IPS DF 6.9 (cell line): ENCODE measurements at places on chromosomes 11 and 22.

DNA sequence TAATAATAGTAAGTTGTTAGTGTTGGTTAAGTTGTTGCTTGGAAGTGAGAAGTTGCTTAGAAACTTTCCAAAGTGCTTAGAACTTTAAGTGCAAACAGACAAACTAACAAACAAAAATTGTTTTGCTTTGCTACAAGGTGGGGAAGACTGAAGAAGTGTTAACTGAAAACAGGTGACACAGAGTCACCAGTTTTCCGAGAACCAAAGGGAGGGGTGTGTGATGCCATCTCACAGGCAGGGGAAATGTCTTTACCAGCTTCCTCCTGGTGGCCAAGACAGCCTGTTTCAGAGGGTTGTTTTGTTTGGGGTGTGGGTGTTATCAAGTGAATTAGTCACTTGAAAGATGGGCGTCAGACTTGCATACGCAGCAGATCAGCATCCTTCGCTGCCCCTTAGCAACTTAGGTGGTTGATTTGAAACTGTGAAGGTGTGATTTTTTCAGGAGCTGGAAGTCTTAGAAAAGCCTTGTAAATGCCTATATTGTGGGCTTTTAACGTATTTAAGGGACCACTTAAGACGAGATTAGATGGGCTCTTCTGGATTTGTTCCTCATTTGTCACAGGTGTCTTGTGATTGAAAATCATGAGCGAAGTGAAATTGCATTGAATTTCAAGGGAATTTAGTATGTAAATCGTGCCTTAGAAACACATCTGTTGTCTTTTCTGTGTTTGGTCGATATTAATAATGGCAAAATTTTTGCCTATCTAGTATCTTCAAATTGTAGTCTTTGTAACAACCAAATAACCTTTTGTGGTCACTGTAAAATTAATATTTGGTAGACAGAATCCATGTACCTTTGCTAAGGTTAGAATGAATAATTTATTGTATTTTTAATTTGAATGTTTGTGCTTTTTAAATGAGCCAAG, 2.7 kb downstream of the NEAT1 start:
- no peak for DNase-seq

DNA sequence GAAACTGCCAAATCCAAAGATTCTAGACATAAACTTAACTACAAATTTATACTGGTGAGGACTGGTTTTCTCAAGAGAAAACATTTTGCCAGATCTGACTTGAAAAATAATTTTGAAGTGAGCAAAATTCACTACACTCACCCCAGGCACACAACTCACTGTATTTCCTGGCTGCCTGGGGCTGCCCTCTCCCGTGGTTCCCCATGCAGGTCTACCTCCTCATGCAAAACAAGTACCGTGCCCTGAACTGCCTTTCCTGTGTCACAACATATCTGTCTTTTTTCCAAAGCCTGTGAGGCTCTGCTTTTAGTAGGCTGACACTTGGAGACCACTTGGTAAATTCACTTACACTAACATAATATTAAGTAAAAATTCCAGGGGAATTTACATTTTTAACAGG, 76.4 kb downstream of the LIF start:
- no peak for DNase-seq

DNA sequence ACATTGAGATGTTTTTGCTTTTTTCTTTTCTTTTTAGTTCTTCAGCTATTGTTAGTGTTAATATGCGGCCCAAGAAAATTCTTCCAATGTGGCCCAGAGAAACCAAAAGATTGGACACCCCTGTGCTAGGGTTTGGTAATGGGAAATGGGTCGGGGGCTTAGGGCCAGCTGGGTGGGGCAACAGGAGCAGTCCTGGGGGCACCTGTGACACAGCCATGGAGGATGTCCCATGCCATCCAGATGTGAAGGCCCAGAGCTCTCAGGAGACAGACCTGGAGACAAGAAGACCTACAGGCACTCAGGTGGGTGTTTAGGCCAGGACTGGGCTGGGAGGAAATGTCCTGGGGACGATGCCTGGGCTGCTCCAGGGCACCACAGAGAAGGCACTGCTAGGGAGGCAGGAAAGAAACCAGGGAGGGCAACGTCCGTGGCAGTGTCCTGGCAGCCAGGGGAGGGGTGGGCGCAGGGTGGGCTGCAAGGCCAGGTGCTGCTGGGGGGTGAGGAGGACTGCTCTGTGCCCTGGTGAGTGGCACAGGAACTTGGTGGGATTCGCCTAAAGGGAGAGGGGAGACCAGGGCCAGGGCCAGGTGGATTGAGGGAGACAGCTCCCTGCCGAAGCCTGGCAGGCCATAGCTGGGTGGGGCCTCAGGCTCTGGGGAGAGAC, 21.4 kb downstream of the RELT start:
- DNase-seq: no peak

- DNase-seq: no peak
Observed at GRCh38 chr11:110432713-110433392, 3.1 kb downstream of the FDX1 start.

GRCh38 chr22:43297270-43298061, 45.7 kb downstream of the SCUBE1 start:
- DNase-seq: no peak

GRCh38 chr11:90491466-90491865, 268.6 kb upstream of the CHORDC1 start:
- no peak for DNase-seq

DNA sequence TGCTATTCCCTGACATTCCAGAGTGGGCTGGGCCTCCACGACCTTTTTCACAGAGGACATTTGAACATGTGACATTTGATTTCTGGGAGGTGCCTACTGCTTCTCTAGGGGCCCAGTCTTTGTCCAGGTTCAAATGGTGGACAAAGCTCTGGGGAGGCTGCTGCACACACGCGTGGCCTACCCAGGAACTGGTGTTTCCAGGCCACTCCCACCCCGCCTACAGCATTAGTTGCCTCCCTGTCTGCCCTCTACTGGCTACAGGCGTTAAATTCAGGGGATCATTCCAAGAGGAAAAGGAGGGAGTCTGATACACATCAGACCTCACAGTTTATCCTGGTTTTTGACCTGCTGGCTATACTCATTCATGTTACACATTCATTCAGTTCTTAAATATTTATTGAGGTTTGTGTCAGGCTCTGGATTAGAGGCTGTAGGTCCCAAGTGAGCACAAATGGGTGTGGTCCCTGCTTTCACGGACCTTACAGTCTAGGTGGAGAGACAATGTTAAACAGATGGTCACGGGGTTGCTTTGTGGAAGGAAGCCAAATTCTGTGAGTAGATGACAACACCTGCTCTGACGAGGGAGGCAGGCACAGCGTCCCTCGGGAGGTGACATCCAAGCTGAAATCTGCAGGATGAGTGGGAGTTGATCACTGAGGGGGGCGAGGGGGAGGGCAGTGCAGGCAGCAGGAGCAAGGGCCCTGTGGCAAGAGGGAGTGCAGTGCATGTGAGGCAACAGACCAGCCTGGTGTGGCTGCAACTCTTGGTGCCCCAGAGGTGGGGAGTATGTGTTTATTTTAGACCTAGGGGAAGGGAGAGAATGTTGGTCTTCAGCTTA, 11.8 kb downstream of the TUB start:
- no peak for DNase-seq

DNA sequence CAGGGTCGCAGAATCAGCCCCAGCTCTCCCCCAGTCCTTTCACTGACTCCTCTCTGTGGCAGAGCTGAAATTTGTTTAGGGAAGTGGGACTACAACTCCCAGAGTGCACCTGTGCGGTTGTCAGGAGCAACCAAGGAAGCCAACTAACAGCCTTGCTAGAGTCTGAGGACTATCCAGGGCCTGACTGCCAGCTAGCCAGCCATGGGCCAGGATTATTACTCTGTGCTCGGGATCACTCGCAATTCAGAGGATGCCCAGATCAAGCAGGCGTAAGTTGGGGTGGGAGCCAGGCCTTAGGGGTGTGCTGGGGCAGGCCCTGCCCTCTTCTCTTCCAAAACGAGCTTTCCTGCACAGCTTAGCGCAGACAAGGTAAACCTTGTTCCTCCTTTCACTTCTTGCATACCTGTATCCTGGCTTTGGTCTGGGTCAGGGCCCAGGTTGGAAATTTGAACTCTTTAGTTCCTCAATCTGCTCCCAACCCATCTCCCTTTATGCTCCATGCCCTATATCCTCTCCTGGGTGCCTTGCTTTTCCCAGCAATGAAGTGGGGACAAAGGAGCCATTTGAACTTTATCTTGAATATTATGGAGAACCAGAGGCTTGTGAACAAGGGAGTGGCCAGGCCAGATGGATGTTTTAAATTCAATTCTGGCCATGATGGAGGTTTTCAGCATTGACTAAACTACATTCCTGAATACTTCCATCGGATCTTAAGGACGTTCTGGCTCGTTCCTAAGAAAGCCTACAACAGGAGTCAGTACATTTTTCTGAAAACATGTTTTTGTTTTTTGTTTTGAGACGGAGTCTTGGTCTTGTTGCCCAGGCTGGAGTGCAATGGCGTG, at the start of gene DNAJB13:
Gene DNAJB13 (plus strand): TSS at position 158 of the 842 bp plus-strand sequence. CDS start 44 bp downstream, at position 202.
- DNase-seq: peak; percentile 50

GRCh38 chr22:16819249-16819648, 6.0 kb downstream of the XKR3 start:
- DNase-seq: no peak

DNA sequence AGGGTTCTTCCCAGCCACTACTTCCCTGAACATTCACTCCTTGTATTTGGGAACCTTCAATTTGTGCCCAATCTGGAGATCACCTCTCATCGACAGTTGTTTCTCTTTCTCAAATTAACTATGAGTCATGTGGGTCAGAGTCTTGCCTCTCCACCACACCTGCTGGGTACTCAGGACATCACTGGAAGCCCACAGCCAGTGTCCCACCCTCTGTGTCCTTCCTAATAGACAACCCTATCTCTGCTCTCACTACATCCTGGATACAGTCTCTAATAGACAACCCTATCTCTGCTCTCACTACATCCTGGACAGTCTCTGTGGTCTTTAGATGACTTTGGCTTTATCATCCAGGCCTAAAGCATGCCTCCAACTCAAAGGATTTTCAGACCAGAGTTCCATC, 70.1 kb downstream of the ARL14EP start:
- no peak for DNase-seq

GRCh38 chr11:128786507-128786906, 80.6 kb downstream of the KCNJ1 start:
- DNase-seq: no peak

GRCh38 chr11:24896118-24896835, 399.4 kb downstream of the LUZP2 start:
- DNase-seq: no peak

DNA sequence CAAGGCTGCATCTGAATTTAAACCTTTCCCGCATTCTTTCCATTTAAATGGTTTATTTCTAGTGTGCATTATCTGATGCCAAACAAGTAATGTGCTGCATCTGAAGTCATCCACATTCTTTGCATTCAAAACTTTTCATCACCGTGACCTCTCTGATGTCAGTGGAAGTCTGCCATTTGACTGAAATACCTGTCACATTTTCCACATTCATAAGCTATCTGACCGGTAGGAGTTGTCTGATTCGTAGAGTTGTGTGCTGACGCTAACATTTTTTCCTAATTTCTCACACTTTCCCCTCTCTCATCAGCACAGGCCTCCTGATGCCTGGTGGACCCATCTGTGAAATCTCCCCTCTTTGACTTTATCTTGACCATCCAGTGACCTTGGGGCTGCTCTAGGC, 79.9 kb upstream of the BARX2 start:
- no peak for DNase-seq

GRCh38 chr11:65821107-65821506, 12.7 kb upstream of the SNX32 start:
- DNase-seq: no peak

DNA sequence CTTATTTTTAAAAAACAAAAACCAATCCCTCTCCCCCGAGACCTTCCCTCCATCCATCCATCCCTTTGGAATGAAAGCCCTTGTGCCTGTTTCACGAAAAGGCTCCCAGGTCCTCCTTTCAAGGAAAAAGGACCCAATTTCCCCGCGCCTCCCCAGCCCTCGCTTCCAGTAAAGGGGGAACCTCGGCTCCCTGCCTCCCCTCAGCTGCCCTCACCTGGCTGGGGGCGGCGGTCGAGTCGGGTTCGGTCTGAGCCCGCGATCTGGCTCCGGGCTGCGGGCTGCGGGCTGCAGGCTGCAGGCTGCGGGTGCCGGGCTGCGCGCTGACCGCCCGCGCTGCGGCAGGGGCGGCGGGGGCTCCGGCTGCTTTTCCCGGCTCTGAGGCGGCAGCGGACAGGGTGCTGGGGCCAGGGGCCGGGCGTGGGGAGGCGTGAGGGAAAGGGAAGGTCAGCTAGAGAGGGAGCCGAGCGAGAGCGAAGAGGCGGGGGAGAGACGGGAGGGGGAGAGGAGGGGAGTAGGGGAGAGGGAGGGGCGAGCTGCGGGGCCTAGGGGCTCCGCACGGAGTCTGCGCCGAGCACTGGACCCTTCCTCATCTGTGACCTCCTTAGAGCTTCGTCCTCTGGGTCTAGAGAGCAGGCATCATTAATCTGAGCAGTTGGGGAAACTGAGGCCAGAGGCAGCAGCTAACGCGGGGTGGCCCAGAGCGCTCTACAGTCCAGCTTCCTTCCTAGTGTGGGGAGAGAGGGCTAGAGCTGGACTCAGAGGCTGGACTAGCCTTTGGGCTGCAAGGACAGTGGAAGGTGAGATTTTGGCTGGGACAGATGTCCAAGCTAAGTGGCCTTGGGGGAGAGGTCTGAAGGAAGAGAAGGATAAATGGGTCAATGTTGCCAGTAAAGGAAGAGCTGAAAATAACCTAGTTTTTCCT, at the start of gene C1QTNF4:
Gene C1QTNF4 (minus strand): TSS at position 478 of the 922 bp plus-strand sequence. CDS start 3,601 bp downstream, outside the sequence.
- DNase-seq: no peak

DNA sequence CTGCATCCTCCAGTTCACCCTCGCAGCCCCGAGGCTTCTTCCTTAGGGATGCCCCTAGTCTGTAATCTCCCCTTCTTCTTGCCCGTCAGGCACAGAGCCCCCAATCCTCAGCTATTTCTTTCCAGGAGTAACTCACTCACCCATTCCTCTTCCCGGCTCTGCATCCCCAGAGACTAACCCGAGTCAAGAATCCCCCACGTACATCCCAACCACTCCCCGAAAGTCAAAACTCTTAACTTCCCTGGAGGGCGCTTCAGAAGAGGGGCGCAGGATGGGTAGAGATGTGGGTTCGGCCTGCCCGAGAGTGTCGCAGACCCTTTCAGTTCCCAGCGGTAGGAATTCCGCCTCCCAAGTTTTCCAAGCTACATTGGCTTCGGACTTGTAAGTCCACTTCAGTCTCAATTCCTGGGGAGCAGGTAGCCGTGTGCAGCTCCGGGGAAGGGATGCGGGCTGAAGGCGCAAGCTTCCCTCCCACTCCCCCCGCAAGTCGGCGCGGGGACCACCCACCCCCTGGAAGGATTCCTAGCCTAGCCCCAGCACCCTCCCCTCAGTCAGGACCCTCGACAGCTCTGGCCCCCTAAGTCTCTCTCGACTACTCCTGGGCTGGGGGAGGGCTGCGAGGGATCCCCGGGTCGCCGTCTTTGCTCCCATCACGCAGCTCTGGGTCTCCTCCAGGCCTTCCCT, 871 bp downstream of the BDNF start:
- no peak for DNase-seq
